ENCODE measurements at places on chromosomes 11 and 22.
A peak's percentile ranks its signal among the peaks of the same experiment; 100 is the strongest.

GRCh38 chr11:128331317-128331716 lies 256.0 kb downstream of the ETS1 start:
- no peak for DNase-seq

GRCh38 chr22:17085277-17086181 lies 729 bp downstream of the IL17RA start:
- DNase-seq, result no peak

GRCh38 chr11:75782540-75783263 lies 14.1 kb downstream of the DGAT2 start:
- DNase-seq, result peak; percentile 71

DNA sequence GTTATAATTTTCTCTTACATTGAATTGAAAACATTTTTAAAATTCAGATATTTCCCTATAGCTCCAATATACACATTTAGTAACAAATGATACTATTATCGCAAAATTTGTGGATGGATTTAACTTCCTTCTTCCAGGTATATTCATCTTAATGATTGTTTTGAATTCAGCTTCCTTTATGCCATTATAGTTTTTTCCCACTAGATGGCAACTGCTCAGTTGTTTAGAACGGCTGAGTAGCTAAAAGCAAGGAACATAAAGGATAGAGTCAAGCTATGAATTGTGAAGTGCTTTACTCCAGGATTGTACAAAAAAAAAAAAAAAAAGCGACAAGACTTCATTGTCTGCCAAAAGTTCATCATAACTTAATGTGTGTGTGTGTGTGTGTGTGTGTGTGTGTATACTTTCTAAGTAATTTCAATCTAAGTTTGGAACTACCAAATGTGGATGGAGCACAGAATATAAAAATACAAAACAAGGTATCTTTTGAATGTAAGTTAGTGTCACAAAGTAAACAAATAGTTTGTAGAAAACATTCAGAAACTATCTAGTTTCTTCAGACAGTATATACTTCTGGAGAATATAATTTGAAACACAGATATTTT lies 846.4 kb downstream of the DLG2 start:
- DNase-seq, result peak; percentile 25

DNA sequence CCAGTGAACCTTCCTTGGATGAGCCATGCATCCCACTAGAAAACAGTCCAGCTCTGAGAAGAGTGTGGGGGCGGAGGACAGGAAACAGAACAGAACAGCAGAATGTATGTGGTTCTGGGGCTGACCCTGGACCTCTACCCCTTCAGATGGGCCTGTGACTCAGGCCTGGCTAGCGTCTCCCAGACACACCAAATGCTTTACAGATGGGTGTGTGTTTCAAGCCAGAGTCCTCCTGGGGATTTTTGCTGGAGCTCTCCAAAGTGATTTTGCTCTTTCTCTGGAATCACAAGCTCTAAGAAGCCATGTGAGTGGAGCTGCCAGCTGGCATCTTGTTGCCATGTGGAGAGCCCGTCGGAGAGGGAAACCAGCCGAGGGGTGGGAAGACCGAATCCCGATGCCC lies 13.2 kb upstream of the C1QTNF4 start:
- DNase-seq, result peak; percentile 64

DNA sequence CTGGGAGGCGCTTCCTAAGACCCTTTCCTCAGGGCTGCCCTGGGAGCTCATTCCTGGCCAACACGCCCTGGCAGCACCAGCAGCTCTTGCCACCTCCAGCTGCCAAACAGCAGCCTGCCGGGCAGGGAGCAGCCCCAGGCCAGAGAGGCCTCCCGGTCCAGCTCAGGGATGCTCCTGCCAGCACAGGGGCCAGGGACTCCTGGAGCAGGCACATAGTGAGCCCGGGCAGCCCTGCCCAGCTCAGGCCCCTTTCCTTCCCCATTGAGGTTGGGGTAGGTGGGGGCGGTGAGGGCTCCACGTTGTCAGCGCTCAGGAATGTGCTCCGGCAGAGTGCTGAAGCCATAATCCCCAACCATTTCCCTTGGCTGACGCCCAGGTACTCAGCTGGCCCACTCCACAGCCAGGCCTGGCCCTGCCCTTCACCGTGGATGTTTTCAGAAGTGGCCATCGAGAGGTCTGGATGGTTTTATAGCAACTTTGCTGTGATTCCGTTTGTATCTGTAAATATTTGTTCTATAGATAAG lies 7.6 kb downstream of the SLC39A13 start:
- DNase-seq, result peak; percentile 95
